ENCODE measurements at places on chromosomes 3 and 15. TPM values are rescaled to one million over a fixed set of nuclear protein-coding genes. Genes with fewer than 3 reads are reported as not detected.

Gene TEX55
- total RNA-seq = not detected

Gene CTDSPL
- 11.1 TPM for total RNA-seq

Gene CFAP92
- total RNA-seq = not detected

Gene GASK1A
- total RNA-seq = not detected

Gene RPS27L
- 395 TPM for total RNA-seq

Gene SEMA3B
- total RNA-seq = 7.5 TPM

Gene STRC
- not detected for total RNA-seq

Gene ATP8B4
- 1.1 TPM for total RNA-seq

Gene CORO2B
- total RNA-seq = 3.8 TPM

Gene CELSR3
- total RNA-seq = 4.7 TPM

Gene GALK2
- 18.1 TPM for total RNA-seq

Gene IL5RA
- total RNA-seq = not detected

Gene ADAMTS17
- total RNA-seq = not detected

Gene PLIN1
- total RNA-seq = 0.07 TPM

Gene PATL2
- 0.07 TPM for total RNA-seq

Gene MED12L
- total RNA-seq = 0.50 TPM

Gene CSPG4
- 0.07 TPM for total RNA-seq

Gene TRAIP
- 15.1 TPM for total RNA-seq

Gene CIDEC
- 6.6 TPM for total RNA-seq

Gene TM2D3
- 31.2 TPM for total RNA-seq

Gene TBC1D5
- total RNA-seq = 14.3 TPM

Gene CPEB1
- total RNA-seq = 2.4 TPM

Gene CCR9
- total RNA-seq = not detected

Gene VGLL4
- 30.8 TPM for total RNA-seq

Gene POMGNT2
- total RNA-seq = 8.6 TPM

Gene LARP6
- total RNA-seq = 66.0 TPM

Gene GRAMD2A
- not detected for total RNA-seq

Gene PRSS50
- total RNA-seq = not detected

Gene CFAP100
- total RNA-seq = not detected

Gene GALNT15
- not detected for total RNA-seq

Gene MYO5C
- total RNA-seq = 5.5 TPM

Gene PRR20G
- 0.14 TPM for total RNA-seq

Gene DNASE1L3
- total RNA-seq = not detected

Data from A549 treated with RU486 at 1 μM for 4 hours (cell line).